HEK293T (cell line): ENCODE measurements at places on chromosomes 6 and 20.
A peak's percentile ranks its signal among the peaks of the same experiment; 100 is the strongest.

DNA sequence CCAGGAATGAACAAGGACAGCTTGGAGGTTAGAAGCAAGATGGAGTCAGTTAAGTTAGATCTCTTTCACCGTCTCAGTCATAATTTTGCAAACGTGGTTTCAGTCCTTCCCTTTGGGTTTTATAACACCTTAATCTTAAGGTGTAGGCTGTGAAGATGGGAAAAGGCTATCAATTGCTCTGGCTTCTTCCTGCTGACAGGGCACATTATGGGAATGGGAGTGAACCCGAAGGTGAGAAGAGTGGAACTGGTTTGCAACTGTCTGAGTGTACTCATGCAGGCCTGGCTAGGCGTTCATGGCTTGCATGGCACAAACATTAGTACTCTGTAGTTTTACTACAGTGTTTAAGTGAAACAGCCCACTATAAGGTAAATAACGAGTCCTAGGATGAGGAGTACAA, 9.4 kb downstream of the TAF8 start:
- no peak for DNase-seq

DNA sequence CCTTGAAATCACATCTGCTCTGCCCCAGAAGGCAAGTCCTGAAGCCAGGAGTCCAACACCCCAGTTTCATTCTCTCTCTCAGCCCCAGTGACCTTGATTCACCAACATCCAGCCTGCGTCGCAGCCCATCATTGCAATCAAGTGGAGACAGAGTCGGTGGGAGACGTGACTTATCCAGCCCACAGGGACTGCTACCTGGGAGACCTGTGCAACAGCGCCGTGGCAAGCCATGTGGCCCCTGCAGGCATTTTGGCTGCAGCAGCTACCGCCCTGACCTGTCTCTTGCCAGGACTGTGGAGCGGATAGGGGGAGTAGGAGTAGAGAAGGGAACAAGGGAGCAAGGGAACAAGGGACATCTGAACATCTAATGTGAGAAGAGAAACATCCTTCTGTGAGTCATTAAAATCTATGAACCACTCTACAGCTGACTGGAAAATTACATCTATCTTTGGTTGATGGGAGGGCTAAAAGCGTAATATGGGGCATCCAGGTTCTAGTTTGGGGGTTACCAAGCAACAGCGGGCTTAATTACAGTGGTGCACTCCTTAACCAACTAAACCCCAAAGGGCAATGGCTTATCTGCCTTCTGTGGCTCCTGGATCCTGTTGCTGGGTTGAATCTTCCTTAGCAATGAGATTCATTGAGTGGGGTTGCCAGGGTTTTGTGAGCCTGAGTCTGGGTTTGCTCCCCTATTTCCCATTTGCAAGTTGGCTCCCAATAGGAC, 2.5 kb downstream of the LY6G6D start:
- DNase-seq: no peak

DNA sequence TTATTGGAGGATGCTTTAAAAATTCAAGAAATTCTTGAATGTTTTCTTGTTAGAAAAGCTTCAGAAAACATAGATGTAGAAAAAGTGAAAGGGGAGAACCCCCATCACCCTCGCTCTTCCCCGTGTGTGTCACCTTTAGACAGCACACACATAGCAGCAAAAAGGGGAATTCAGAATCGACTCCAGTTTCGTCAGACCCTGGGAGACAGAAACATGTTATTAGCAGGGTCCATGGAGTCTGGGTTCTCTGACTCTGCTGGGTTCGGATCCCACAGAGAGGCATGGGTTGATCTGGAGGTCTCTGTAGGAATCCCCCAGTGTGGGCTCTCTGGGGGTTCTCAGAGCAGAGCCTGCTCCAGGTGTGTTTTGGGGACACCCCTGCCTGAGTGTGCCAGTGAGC, 43.7 kb downstream of the ARHGAP40 start:
- no peak for DNase-seq

- DNase-seq: no peak
Observed at GRCh38 chr20:25082498-25082873, 545 bp upstream of the VSX1 start.

DNA sequence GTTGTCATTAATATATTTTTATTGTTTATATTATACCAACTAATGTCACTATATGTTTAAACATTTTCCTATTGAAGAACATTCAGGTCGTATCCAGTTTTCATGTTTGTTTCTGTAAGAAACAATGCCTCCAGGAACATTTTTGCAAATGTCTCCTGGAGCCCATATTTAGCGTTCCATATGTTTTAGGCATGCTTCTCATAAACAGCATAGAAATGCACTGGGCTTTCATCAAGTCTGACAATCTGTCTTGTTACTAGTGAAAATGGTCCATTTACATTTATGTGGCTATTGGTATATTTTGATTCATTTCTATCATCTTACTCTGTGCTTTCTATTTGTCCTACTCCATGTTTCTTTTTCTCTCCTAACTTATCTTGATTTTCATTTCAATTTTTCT, 431.7 kb downstream of the TFAP2A start:
- no peak for DNase-seq

DNA sequence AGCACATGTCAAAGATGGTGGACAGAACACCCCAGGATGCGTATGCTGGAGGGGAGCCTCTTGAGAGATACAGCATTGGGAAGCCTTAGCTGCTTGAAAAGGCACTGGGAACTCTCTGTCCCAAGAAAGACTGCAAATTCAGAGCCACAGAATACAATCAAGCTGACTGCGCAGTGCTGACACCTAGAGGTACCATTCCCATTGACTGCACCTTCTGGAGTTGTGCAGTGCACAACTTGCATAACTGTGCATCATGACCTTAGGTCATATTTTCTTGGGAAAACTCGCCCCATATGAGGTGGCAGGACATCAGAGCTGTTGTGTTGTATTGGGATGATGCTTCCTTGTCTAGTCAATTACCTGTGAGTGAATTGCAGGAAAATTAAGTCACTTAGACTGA, 646.5 kb upstream of the NOX3 start:
- peak; percentile 44 for DNase-seq

DNA sequence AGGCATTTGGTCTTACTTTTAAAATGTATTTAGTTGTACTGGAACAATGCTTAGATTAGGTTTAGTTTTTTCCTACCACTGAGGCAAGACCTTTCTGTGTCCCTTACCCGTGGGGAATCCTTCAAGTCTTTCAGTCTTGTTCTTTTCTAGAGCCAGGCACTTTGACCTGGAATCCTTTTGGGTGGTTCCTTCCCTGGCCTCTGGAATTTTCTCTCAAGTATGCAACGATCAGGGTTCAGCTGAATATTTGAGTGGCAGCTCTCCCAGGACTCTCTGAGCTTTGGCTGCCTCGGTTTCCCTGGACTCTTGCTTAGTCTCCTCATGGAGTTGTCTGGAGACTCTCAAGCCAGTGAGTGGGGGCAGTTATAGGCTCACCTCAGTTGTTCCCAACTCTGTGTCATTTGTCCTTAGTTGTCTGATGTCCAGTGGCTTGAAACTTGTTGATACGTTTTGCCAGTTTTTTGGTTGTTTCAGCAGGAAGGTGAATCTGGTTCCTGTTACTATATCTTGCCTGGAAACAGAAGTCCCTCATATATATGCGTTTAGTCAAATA, 118.1 kb downstream of the QKI start:
- no peak for DNase-seq

GRCh38 chr6:151179321-151179720, 60.4 kb upstream of the AKAP12 start:
- DNase-seq: no peak

- no peak for DNase-seq
Observed at GRCh38 chr6:83044091-83044768, 21.4 kb downstream of the UBE3D start.

DNA sequence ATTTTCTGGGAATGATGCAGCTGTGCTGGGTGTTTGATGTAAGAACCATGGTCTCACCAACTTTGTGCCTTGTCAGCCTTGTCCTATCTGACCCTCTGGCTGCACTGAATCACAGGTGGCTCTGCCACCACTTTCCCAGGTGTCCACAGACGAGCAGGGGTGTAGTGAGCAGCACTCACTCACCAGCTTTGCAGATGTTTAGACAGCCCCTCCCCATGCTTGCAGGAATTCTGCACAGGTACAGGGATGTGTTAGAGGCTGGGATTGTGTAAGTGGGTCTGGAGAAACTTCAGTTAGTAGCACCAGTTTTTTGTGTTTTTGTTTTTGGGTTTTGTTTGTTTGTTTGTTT, 88.2 kb upstream of the NAA20 start:
- no peak for DNase-seq

GRCh38 chr6:120407696-120408095, 926.6 kb downstream of the TBC1D32 start:
- no peak for DNase-seq

DNA sequence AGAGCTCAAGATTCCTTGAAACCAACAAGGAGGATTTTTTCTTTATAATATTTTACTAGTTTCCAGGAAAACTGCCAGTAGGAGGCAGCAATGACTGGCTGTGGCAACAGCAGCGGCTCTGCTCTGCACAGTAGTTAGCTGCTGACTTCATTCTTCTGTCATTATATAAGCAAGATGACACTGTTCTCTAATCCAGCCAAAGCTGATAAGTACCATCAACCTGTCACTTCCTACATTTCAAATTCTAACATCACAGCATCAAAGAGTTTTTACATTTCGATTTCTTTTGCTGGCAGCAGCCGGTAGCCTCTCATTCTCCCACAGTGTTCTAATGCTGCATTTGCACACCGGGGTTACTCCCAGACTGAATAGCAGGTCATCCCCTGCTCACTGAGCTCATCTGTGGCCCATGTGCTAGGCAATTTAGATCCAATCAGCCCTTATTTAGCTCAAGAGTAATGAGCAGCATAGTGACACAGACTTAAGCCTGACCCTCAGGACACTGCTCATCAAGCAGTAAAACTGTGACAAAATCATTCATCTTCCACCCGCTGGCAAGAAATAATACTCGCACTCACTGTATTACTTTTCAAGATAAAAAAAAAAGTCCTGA, 67.8 kb downstream of the MMS22L start:
- DNase-seq: peak; percentile 60

GRCh38 chr6:17914651-17915050, 72.8 kb downstream of the KIF13A start:
- DNase-seq: no peak

DNA sequence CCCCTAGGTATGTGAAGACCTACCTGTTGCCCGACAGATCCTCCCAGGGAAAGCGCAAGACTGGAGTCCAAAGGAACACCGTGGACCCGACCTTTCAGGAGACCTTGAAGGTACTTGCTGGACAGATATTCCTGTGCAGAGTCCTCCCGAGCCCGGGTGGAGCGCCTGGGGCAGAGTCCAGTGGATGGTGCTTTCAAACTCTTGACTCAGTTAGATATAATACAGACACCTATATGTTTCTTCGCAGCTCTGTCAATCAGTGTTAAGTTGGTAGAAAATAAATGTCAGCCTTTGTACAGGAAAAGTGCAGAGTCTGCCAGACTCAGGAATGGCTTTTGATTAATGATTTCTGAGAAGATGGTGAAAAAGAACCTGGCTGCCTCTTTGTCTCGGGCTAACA, 67.2 kb downstream of the EZR start:
- DNase-seq: no peak

GRCh38 chr20:38885357-38885756, 40.9 kb upstream of the FAM83D start:
- DNase-seq: no peak

DNA sequence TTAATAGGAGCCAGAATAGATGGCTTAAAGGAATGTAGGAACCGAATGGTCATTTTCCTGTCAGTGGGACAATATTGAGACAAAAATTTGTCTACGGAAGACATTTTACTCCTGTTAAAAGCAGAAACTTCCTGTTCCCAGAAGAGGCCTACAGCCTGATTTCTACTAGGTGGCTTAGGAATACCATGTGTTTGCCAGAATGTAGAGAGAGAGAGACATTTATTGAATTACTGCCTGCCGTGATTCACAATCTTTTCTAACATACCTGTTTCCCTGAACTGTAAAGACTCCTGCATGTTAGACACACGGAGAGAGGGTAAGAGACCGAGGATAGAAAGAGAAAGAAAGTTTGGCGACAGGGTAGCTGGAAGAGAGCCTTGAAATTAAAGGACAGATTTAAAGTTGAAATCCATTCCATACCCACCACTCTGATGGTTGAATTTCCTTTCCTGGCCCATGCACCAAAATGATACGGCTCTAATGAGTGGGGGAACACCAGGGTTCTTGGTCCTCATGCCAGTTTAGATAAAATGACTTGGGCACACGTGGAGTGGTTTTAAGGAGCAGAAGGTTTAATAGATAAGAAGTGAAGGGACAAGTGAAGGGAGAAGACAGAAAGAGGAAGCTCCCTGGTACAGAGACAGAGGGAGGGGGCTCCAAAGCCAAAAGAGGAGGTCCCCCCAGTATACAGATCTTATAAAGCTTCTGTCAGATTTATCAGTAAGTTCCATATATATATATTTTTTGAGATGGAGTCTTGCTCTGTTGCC, 22.5 kb downstream of the NCOA3 start:
- DNase-seq: no peak

GRCh38 chr6:12196326-12196936, 93.7 kb upstream of the EDN1 start:
- DNase-seq: no peak

GRCh38 chr6:12033770-12034169, 21.7 kb downstream of the HIVEP1 start:
- no peak for DNase-seq

DNA sequence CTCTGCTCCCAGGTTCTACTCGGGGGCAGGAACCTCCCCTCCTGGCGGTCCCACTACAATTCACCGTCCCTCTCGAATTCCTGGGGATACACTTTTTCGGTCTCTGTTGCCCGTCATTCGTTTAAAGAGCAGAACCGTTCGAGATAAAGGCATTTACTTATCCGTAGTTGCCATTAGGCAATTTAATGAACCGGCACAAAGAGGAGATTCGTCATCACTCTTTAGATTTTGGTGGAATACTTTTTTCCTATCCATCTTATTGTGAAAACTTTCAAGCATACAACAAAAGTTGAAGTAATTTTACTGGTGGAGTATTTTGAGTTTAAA, 1.2 kb upstream of the CD24 start:
- peak; percentile 12 for DNase-seq

- DNase-seq: no peak
Observed at GRCh38 chr6:31336896-31337496, 20.0 kb downstream of the HLA-B start.

- DNase-seq: peak; percentile 76
Observed at GRCh38 chr6:146543211-146543939, at the start of gene RAB32. RAB32 (plus strand) TSS chr6:146543833; CDS start chr6:146543872, 39 bp downstream.

GRCh38 chr6:14144678-14145113, 27.1 kb downstream of the CD83 start:
- DNase-seq: peak; percentile 94

- DNase-seq: no peak
Observed at GRCh38 chr6:42339991-42340401, 111.7 kb downstream of the TRERF1 start.

GRCh38 chr6:73340048-73340447, 14.0 kb downstream of the DPPA5 start:
- no peak for DNase-seq
